ENCODE measurements at places on chromosomes 1 and 21.

GRCh38 chr1:232561381-232561780 is 68.6 kb downstream of the SIPA1L2 start:
- DNase-seq, result no peak

- no peak for DNase-seq
Observed at GRCh38 chr1:24316645-24317044, 2.5 kb upstream of the GRHL3 start.

DNA sequence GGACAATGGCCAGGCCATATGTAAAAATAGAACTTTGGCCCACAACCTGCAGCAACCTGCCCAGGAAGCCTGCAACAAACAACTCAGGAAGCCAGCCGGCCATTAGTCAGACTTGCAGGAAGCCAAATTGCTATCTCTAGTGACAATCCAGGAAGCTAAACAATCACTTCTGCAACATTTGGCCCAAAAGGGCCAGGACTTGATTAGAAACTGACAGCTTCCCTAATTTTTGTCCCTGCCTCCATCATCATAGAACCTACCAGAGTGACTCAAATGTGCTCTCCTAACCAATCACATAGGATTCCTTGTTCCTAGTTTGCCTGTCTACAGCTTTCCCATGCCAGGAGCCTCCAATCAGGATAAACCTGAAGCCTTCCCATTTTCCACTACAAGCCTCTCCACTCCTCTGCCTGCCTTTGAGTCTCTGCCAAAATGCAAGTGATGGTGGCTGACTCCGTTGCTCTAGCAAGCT is 639.3 kb downstream of the PTPRU start:
- no peak for DNase-seq

DNA sequence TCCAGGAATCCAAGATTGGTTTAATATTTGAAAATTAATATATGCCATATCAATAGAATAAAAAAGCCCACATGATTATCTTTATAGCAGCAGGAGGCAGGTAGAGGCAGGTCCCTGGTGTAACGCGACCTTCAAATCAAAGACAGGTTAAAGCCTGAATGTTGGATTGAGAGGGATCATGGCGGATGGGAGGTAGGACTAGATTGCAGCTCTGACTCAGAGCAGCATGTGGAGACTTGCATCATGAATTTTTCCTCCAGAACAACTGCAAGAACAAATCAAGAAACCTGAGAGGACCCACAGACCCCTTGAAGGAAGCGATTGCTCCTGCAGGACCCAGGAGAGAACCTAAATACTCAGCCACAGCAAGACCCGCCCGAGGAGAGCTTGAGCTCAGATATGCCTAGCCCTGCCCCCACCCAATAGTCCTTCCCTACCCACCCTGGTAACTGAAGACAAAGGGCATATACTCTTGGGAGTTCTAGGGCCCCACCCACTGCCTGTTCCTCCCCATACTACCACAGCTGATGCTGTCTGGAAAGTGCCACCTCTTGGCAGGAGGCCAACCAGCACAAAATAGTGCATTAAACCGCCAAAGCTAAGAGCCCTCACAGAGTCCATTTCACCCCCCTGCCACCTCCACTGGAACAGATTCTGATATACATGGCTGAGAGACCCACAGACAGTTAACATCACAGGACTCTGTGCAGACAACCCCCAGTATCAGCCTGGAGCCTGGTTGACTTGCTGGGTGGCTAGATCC is 19.5 kb downstream of the S100B start:
- DNase-seq, result no peak

GRCh38 chr21:27418346-27418745 is 451.5 kb upstream of the ADAMTS5 start:
- DNase-seq, result no peak

DNA sequence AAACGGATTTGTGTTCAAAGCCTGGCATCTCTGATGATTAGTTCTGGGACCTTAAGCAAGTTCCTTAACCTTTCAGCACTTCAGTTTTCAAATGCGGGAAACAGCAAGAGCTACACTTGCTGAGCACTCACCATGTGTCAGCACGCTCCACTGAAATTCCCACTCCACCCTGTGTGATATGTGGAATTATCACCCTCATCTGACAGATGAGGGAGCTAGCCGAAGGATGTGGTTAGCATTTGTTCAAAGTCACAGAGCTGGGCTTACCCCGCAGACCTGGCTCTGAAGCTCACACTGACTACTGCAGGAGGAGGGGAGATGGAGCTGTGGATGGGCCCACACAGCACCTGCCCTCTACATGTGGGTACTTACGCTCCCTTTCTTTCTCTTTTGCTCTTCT is 29.1 kb downstream of the IL12RB2 start:
- DNase-seq, result no peak

- no peak for DNase-seq
Observed at GRCh38 chr21:35366394-35367080, 317.4 kb upstream of the RUNX1 start.

DNA sequence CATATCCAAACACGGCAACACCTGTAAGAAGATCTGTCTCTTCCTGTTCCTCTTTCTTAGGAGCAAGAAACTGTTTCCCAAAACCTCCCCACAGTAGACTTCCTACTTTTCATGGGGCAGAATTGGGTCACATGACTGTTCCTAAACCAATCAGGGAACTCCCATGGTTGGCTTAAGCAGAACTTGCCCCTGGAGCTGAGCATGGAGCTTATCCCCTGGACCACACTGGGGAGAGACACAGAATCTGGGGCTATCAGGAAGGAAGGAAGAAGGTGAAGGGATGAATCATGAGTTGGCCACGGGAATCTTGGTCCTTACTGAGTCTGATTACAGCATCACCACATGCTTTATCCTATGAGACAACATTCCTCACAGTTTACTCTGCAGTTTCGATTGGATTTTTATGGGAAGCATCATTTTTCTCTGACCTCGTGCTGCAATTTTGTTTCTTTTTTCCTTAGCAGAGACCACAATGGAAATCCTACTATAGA is 81.8 kb downstream of the CDC7 start:
- no peak for DNase-seq

DNA sequence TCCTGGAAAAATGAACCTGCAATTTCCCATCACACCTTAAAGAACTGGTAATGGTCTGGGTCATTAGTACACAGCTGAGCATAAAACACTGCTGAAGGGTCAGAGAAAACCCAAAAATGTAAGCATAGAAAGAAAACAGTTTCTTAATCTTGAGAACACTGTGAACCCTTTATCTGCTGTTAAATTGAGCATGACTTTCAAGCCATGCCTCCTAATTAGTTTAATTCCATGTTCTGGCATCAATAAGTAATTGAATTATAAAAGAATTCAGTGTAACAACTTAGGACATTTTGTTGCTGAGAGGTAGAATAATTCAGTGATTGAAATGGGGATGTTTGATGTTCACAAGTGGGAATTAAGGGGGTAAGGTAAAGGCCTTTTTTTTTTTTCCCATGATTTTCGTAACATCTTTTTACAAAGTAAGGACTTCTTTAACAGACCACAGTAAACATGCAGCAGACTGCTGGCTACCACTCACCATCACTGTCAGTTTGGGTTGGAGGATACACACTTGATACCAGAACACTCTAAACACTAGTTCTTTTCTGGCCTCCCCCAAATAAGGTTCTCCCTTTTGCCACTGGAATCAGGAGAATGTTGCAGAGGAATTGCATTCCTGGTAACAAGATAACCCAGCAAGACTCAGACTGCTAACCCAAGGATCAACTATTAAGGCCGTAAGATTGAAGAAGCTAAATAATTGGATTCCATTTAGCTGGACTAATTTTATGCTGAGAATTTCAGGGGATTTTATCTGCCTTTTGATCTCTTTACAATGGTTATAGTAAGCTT is 3.0 kb downstream of the RWDD3 start:
- no peak for DNase-seq

- DNase-seq, result no peak
Observed at GRCh38 chr21:25903607-25904006, 168.8 kb downstream of the GABPA start.

DNA sequence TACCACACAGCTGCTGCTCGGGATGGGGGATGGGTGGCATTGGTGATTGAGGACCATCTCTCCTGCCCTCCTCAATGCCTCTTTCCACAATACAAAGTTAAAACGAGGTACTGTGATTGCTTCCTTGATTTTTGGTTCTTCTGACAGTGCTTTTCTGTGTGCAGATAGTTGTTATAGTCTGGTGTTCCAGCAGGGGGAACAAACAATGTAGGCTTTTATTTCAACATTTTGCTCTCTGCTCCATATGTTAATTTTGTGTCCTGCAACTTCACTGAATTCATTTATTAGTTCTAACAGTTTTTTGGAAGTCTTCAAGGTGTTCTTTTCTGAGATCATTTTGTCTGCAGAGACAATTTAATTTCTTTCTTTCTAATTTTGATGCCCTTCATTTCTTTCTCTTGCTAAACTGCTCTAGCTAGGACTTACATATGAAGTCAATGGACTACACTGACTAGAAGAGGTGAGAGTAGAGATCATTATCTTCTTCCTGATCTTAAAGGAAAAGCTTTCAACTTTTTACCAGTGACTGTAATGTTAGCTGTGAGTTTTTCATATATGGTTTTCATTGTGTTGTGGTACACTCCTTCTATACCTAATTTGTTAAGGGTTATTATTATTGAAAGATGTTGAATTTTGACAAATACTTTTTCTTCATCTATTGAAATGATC is 45.4 kb downstream of the TNFSF18 start:
- DNase-seq, result no peak

DNA sequence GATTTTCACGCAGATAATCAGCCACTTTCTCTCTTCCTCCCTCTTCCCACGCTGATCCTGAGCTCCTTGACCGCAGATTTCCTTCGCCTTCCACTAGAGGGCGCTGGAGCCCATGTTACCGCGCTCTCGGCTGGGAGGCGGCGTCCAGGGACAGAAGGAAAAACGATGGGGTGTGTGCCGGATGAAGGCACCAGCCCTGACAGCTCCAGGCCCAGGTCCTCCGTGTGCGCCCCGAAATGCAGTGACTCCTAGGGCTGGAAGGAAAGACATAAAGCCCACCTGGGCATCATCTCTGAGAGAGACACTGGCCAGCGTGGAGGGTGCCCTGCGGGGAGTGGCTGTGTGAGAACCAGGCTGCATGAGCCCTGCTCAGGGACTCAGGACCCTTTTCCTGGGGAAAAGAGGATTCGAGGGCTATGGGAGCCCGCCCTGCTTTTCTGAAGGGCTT is 44.9 kb upstream of the CYP2J2 start:
- DNase-seq, result peak; percentile 41

- no peak for DNase-seq
Observed at GRCh38 chr1:47658161-47658920, 220.5 kb downstream of the FOXD2 start.

DNA sequence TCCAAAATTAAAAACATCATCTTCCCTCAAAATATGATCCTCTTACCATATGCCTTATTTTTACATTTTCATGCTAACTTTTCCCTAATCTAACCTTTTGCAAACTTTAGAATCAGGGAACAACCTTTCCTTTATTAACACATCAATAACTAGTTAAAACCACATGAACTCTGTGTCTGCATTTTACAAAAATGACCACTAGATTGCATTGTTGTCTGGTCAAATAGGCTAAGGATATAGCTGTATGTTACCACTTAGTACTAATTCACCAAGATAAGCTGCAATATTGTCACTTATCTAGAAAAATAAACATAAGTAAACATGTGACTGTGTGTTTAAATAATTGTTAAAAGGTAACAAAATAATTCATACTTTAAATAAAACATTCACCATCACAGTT is 82.3 kb downstream of the DENND1B start:
- no peak for DNase-seq

GRCh38 chr21:14567331-14568279 is 21.5 kb upstream of the SAMSN1 start:
- DNase-seq, result no peak

GRCh38 chr1:71027991-71028390 is 19.6 kb downstream of the PTGER3 start:
- DNase-seq, result no peak

GRCh38 chr1:22689505-22689904 is 21.1 kb upstream of the EPHB2 start:
- DNase-seq, result no peak

- no peak for DNase-seq
Observed at GRCh38 chr1:225990705-225991464, 8.3 kb downstream of the SDE2 start.

GRCh38 chr1:241997401-241997998 is 1.4 kb downstream of the MAP1LC3C start:
- DNase-seq, result no peak

- peak; percentile 22 for DNase-seq
Observed at GRCh38 chr1:235326719-235327558, 1.0 kb downstream of the ARID4B start.

- no peak for DNase-seq
Observed at GRCh38 chr1:211529453-211529852, 37.5 kb upstream of the RD3 start.

DNA sequence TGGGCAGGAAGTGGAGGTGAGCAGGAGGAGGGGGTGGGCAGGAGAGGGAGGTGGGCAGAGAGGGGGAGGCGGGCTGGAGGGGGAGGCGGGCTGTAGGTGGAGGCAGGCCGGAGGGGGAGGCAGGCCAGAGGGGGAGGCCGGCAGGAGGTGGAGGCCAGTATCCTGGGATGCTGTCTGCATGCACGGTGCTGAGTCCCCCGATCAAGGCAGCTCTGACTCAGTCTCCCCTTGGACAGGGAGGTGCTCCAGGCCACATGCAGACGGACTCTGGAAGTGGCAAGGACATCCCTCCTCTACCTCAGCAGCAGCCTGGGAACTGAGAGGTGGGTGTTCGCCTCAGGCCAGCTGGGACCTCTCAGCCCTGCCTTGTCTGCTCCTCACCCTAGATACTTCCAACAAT is 9.9 kb downstream of the IKBKE start:
- DNase-seq, result no peak

- no peak for DNase-seq
Observed at GRCh38 chr1:62493656-62494055, 56.8 kb downstream of the USP1 start.

DNA sequence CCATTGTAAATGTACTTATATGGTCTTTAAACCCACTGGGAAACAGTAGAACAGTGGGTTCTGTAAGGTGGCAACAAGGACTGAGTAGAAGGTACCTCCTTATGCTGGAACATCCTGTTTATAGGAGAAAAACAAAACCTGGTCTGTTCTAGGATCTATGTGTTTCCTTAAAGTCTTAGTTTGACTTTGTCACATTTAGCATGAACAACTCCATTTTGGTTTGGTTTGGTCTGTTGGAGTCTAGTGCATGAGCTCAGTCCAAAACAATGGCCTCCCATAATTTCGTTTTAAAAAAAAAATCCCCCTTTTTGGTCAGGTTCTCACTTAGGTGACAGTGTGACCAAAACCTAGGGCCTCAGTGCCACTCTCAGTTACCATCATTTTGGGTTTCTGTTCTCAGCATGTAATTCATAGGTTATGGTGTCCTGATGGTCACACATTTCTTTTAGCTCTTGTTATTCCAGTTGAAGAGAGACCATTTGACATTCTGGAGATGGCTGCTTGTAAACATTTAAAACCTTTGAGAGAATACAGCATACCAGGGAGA is 66.4 kb upstream of the IL12RB2 start:
- no peak for DNase-seq

All from GM12891 (cell line).